Upper lobe of left lung (tissue), 6 donors: ENCODE measurements at places on chromosomes 5 and 9.

GRCh38 chr9:120561709-120562108 lies 18.3 kb downstream of the CDK5RAP2 start:
- DNase-seq, result no peak

DNA sequence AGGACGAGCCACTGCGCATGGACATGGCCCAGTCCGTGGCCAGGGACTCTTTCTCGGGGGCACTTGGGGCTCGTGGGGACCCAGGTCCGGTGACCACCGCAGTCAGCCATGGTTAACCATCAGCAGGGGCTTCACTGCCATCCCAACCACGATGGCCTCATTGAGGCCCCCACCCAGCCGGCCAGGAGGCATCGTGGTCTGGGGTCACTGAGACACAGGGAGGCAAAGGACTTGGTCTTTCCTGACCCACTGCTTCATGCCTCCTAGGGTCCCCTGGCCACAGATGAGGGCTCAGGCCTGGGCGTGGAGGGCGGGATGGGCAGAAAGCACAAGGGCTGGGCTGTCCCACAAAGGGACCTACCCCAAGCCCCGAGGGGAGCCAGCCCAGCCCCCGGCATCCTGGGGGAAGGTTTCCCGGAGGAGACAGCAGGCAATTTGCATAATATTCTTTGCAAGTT lies 6.6 kb downstream of the NACC2 start:
- peak; percentile 62 for DNase-seq

GRCh38 chr9:109483744-109484429 lies 14.2 kb downstream of the PTPN3 start:
- no peak for DNase-seq

DNA sequence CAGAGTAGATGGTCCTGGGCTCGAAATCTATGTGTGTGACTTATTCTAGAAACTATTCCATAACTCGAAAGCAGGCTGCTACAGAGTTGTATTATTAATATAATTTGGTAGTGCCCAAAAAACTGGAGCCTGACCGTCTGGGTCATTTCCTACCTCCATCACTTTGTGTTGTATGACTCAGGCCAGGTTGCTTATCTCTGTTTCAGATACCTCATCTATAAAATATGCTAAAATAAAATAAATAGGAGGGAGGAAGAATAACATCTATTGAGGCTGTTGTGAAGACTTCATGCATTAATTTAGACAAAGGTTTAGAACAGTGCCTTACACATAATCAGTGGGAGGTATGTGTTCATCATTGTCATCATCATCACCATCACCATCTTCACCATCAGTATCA lies 57.7 kb downstream of the PDE4D start:
- no peak for DNase-seq

DNA sequence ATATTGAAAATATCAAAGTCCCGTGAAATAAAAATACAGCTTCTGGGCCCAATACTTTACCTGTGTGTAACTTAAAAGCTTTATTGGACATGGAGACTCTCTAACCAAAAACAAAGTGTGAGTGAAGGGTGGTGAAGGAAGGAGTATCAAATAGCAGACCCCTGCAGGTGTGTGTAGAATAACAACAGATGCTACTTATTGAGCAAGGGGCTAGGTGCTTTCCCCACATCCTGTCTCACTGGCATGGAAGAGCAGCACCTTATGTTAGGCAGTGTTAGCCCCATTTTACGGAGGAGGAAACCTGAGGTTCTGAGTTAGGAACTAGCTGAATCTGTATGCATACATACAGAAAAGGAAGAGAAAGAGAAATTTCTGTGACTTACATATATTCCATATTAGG lies 21.8 kb downstream of the SLIT3 start:
- no peak for DNase-seq

- DNase-seq, result no peak
These were observed 57.5 kb downstream of the COL27A1 start for GRCh38 chr9:114212826-114213225.

- no peak for DNase-seq
These were observed 168.5 kb downstream of the RAB3C start for GRCh38 chr5:58751222-58751837.

- no peak for DNase-seq
These were observed 12.7 kb upstream of the FCN1 start for GRCh38 chr9:134930398-134930797.

DNA sequence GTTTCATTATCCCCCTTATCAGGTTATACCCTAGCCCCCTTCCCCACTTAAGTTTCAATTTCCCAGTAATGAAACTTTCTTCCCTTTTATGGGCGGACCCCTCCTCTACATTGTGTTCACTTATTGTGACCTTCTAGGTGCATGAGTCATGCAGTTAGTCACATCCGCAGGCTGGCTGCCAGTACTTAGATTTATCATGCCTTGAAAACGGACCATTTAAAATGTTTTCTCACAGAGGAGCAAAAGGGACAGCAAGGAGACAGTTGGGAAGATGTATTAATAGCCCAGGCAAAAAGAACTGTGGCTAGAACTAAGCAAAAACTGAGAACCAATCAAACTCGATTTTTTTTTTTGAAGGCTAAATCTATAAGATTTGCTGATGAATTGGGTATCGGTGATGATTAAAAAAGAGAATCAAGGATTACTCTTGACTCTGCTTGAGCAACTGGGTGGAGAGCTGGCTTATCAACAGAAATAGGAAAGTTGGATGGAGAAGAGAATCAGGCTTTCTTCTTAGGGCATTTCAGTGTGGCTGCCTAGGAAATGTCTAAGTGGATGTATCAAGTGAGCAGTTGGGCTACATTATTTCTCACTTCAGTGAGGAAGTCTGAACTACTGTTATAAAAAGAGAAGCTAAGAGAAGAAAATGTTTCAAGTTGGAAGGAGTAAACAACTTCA lies 615.0 kb downstream of the HINT1 start:
- no peak for DNase-seq

DNA sequence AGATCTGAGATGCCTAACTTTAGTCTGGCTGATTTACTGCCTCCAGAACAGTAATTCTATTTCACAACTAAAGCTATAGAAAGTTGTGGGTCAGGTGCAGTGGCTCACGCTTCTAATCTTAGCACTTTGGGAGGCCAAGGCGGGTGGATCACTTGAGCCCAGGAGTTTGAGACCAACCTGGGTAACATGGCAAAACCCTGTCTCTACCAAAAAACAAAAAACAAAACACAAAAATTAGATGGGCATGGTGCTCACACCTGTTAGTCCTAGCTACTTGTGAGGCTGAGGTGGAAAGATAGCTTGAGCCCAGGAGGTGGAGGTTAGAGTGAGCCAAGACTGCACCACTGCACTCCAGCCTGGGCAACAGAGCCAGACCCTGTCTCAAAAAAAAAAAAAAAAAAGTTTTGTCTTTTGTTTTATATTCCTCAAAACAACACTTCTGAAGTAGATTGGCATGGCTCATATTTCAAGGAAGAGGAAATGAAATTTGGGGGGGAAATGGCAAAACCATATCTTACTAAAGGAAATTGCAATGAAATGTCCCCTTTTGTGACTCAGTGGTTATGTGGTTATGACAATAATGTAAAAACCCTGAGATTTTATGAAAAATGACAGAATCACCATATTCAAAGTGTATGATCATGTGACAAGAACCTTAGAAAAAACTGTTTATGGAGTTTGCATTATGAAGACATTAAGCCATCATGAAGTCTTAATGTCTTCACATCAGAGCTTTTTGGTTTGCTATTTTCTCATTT lies 16.2 kb downstream of the FNBP1 start:
- no peak for DNase-seq

DNA sequence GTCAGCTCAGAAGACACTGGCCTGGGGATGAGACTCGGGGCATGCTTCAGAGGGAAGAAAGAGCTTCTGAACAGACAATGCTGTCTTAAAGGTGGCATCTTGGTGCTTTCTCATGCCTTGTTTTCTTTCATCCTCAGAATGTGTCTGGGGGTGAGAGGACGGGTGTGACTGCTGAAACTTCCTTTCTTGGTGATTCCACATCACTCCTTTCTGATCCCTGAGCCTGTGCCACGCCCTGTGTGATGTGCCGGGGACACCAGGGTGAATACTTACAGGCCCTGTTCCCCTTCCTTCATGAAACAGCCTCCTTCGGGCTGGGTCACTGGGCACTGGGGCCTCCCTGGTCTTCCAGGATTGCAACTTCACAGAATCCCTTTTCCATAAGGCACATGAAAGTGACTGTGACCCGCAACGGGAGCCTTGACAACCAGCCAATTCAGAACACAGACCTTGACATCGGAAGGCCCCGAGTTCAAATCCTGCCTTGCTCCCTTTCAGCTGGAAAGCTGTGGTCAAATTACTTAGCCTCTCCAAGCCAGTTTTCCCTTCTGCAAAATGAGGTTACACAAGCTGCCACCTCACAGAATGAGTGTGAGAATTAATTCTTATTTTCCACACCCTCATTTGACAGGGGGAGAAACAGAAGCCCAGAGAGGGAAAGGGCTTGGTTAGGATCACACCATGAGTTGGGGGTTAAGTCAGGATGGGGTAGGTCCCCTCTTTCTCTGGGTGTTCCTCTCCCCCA lies 44.1 kb upstream of the IL17B start:
- no peak for DNase-seq

GRCh38 chr9:11323457-11323856 lies 710.7 kb upstream of the PTPRD start:
- DNase-seq, result no peak

DNA sequence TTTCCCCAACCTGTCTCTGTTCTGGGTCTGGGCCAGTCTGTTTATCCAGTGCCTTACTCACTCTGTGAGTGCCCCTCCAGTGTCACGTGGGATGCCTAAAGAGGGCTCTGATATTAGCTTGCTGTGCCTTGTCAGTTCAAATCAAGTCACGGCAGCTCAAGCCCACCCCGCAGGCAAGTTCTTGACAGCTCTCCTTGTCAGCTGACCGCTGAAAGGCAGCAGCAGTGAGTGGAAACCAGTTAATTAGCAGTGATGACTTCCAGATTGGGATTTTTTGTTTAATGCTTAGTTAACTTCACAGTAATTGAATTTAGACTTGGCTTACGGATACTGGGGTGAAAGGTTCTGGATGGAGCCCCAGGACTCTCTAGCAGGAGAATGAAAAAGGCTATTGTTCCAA lies 210.1 kb downstream of the PSAT1 start:
- DNase-seq, result no peak

DNA sequence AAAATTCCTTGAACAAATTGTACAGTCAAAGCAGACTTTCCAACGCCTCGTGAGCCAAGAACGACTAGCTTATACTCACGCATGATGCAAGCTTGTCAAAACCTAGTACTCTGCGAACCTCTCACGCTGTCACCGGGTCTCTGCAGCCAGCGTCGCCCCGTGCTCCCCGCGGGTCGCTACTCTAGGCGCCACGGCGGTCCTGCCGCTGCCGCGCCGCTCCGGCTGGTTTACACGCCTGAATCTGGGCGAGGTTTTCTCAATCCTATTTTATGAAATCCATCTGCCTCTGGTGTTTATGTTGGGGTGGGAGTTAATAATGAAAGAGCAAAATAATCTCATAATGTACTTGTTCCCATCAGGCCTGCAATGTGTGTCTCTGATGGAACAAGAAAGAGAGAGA lies 90.9 kb downstream of the SV2C start:
- DNase-seq, result peak; percentile 67

DNA sequence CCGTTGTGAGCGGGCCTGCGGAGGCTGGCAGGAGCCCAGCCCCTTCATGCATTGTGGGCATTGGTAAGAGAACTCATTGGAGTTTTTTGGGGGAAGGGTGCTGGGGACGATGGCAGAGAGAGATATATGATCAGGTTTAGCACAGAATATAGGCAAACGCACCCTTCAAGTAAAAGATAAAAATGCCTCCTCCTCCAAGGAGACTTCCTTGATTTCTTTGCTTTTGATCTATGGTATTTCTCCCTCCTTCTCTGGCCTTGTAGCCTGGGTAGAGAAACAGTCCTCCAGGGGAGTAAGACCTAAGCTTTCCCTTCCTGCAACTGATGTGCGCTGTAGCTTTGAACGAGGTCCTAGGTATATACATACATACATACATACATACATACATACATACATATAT lies 960 bp upstream of the PPARGC1B start:
- DNase-seq, result no peak

DNA sequence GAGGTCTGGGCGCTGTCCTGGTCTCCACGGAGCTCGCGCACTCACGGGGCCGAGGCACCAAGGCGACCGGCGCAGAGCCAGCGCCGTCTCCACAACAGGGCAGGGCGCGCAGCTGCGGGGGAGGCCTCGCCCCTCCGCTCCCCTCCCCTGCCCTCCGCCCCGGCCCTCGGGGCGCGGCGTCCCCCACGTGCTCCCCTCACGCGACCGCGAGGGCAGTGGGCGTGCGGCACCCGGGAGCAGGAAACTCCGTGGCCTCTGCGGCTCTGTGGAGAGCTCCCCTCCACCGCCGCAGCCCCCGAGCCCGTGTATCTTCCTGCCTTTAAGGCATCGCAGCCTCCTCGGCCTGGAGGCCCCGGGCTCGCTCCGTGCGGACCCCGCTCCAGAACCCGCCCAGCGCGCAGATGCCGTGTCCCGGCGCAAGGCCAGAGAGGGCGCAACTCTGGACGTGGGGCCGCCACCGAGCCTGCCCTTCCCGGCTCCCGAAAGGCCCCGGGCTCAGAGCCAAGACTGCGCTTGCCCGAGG lies 708 bp upstream of the TUBB4B start:
- DNase-seq, result peak; percentile 81

- DNase-seq, result no peak
These were observed 705 bp downstream of the SEPTIN8 start for GRCh38 chr5:132776131-132776937.
